A549 treated with Mapracorat at 1 μM for 4 hours (cell line): ENCODE measurements at places on chromosomes 2 and 18. TPM values are rescaled to one million over a fixed set of nuclear protein-coding genes. Genes with fewer than 3 reads are reported as not detected.

The HNRNPA3 gene
- total RNA-seq, result 352 to 394 TPM (median 363 TPM) in 5 replicates

The SLC4A3 gene
- 2.6 to 3.9 TPM (median 3.0 TPM) in 5 replicates for total RNA-seq

The SEPTIN10 gene
- total RNA-seq, result 34.6 to 47.0 TPM (median 44.9 TPM) in 5 replicates

The MC2R gene
- total RNA-seq, result not detected in 5 replicates

The GLI2 gene
- 16.6 to 26.1 TPM (median 24.1 TPM) in 5 replicates for total RNA-seq

The DTNA gene
- total RNA-seq, result 0.09 to 0.22 TPM (median 0.15 TPM) in 4 of 5 replicates, not detected in the other

The SERPINB5 gene
- total RNA-seq, result 0.11 to 0.24 TPM (median 0.13 TPM) in 3 of 5 replicates, not detected in the others

The PLA2R1 gene
- total RNA-seq, result 1.6 to 2.8 TPM (median 2.2 TPM) in 5 replicates

The RNF181 gene
- 186 to 196 TPM (median 192 TPM) in 5 replicates for total RNA-seq

The RMND5A gene
- total RNA-seq, result 22.6 to 28.2 TPM (median 24.9 TPM) in 5 replicates

The SESTD1 gene
- total RNA-seq, result 16.3 to 31.7 TPM (median 23.1 TPM) in 5 replicates

The CNOT11 gene
- total RNA-seq, result 38.6 to 56.8 TPM (median 40.2 TPM) in 5 replicates

The FIGN gene
- total RNA-seq, result 2.0 to 2.4 TPM (median 2.3 TPM) in 5 replicates
